Stimulated activated CD4-positive, alpha-beta T cell treated with anti-CD3 and anti-CD28 coated beads, Interleukin-1b, Interleukin-23, amount 100 ng/mL, for 4 hours (primary cell): ENCODE measurements at places on chromosomes 12 and 14.
A peak's percentile ranks its signal among the peaks of the same experiment; 100 is the strongest.

- DNase-seq: no peak
These were observed 33.4 kb downstream of the DIP2B start for GRCh38 chr12:50538182-50538581.

GRCh38 chr14:68779761-68780323 is 13.0 kb downstream of the ZFP36L1 start:
- DNase-seq: no peak

GRCh38 chr14:101173698-101174521 is 270.4 kb upstream of the RTL1 start:
- no peak for DNase-seq

DNA sequence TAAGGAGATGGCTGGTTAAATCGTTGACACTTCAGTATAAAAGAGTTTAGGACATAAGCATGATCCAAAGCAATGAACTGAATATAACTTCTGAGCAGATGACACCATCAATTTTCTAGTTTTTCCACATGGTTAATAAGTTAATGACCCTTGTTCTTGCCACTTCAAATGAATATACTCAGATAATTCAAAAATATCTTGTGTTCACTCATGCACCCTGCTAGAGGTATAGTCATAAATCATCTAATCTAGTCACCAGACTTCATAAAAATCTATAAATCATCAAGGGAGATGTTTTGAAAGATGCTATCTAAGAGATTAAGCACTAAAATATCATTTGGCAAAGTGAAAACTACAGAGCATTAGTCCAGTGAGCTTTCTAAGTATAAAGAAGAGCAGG is 131.9 kb downstream of the MDGA2 start:
- DNase-seq: no peak

GRCh38 chr14:70664698-70665447 is 23.2 kb downstream of the TTC9 start:
- DNase-seq: no peak

DNA sequence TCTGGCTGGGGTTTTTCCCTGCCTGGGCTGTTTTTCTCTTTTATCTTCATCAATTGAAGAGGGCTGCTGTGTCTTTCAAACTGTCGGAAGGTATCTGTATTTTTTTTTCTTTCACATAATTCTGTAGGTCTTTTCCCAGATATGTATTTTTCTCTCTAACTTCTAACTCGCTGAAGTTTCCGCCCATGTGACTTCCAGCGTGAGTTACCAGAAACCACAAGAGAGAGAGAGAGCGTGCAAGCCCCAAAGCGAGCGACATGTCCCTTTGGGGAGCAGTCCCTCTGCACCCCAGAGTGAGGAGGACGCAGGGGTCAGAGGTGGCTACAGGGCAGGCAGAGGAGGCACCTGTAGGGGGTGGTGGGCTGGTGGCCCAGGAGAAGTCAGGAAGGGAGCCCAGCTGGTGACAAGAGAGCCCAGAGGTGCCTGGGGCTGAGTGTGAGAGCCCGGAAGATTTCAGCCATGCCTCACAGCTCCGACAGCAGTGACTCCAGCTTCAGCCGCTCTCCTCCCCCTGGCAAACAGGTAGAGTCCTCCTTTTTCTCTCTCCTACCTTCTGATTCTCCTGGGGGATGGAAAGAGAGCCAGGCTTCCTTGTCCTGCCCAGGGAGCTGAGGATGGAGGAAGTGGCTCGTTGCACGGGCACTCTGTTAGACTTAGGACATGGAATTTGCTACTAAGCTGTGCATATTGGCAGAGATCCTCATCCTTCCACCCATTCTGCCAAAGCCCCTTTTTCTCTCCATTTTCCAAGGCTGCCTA is at the start of gene BATF:
Gene BATF (plus strand): TSS at position 246 of the 759 bp plus-strand sequence. CDS start 214 bp downstream, at position 460.
- peak; percentile 71 for DNase-seq

DNA sequence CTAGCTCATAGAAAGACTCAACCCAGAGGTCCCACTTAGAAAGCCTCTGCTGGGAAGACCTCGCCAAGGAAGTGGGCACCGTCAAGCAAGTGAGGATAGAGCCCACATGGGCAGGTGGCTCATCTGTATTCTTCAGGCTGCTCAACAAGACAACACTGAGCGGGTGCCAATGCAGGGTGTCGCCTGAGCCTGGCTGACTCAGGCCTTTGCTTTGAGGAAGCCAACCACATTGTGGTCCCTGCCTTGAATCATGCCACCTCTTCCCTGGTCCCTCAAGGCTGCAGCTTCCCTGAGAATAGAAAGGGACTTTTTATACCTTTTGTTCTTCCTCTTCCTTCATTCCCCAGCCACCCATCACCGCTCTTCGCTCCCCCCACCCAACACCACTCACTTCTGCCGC is 2.1 kb upstream of the RNASE13 start:
- no peak for DNase-seq

DNA sequence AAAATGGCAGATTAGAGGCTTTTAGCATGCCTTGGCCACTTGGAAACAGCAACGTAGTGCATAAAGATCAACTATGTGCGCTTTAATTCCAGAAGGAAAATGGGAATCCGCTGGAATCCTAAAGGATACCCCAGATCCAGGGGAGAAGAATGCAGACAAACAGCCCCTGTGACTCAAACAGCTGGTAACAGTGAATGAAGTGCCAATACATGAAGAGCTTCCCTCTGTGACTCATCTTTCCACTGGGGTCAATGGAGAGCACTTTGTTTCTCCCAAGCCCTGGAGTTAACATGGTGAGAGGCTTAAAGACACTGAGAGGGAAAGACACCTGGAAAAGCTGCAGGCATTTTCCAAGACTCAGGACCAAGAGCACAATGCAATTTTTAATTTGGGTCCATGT is 263.1 kb downstream of the CEP128 start:
- no peak for DNase-seq

DNA sequence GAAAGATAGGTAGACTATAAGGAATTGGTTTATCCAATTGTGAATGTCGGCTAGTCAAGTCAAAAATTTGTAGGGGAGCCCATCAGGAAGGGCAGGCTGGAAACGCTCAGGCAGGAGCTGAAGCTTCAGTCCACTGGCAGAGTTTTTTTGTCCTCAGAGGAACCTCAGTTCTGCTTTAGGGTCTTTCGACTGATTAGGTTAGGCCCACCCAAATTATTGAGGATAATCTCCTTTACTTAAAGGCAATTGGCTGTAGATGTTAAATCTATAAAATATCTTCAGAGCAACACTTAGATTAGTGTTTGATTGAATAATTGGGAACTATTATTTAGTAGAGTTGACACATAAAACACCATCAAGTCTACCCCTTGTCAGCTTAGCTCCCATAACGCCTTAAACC is 105.5 kb upstream of the ARHGAP5 start:
- DNase-seq: no peak

DNA sequence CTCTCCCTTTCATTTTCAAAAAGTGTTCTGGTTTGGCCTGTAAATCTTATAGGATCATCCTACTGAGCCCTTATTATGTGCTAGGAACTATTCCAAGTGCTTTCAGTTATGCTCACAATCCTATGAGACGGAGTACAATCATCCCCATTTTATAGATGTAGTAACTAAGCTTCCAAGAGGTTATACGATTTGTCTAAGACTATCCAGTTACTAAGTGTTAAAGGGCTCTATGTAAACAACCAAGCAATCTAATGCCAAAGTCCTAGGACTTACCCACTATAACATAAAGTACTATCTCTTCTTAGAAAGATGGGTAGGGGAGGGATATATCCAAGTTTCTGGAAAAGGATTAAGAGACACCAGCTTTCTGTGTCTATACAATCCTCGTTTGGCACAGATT is 6.7 kb downstream of the CFL2 start:
- DNase-seq: no peak

DNA sequence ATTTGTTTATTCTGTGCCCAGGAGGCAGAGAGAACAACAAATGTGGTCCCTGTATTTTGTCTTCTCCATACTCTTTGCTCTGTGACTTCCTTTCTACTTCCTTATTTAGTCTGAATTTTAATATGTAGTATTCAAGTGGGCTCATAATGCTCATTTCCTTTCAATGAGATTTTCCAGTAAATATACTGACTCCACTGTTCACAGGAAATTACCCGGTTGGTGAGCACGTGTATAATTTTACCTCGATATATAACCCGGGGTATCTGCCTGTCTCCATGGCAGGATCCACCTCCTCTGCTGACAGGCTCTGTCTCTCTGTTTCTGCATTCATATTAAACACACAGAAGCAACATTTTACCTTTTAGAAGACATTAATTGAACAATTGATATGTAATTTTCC is 166.0 kb downstream of the SLC38A4 start:
- DNase-seq: no peak

DNA sequence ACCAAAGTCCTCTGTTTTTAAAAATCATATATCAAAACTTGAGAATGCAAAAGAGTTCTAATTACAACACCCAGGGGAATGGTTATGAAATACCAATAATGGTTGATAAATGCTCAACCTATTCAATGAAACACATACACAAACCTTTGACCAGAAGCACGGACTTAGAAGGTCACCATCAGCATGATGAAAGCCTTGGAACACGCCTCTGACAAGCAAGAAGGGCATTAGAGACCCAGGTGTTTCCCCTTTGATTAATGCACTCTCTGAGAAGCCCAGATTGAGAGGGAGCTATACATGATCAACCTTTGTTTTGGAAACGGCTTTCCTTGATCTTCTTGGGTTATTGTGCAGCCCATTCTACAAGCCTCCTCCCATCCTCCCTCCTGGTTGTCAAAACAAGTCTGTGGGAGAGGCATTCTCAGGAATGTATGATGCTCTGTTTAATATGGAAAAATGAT is 69.0 kb downstream of the ZFP36L1 start:
- DNase-seq: no peak

GRCh38 chr12:116317139-116317538 is 39.6 kb upstream of the MED13L start:
- no peak for DNase-seq
